ENCODE measurements at places on chromosomes 5 and 9. TPM values are rescaled to one million over a fixed set of nuclear protein-coding genes. Genes with fewer than 3 reads are reported as not detected.

Gene PLPP7
- 1.6 TPM for total RNA-seq

Gene CTNND2
- total RNA-seq, result 14.9 TPM

Gene ARSI
- total RNA-seq, result not detected

Gene OBP2B
- not detected for total RNA-seq

Gene ZMAT2
- total RNA-seq, result 17.3 TPM

Gene BHMT2
- 2.8 TPM for total RNA-seq

Gene KCNN2
- 0.40 TPM for total RNA-seq

Gene WDR38
- total RNA-seq, result not detected

Measured in Peyer's patch (tissue), 4 donors.